ENCODE measurements at places on chromosomes 16 and 17.

DNA sequence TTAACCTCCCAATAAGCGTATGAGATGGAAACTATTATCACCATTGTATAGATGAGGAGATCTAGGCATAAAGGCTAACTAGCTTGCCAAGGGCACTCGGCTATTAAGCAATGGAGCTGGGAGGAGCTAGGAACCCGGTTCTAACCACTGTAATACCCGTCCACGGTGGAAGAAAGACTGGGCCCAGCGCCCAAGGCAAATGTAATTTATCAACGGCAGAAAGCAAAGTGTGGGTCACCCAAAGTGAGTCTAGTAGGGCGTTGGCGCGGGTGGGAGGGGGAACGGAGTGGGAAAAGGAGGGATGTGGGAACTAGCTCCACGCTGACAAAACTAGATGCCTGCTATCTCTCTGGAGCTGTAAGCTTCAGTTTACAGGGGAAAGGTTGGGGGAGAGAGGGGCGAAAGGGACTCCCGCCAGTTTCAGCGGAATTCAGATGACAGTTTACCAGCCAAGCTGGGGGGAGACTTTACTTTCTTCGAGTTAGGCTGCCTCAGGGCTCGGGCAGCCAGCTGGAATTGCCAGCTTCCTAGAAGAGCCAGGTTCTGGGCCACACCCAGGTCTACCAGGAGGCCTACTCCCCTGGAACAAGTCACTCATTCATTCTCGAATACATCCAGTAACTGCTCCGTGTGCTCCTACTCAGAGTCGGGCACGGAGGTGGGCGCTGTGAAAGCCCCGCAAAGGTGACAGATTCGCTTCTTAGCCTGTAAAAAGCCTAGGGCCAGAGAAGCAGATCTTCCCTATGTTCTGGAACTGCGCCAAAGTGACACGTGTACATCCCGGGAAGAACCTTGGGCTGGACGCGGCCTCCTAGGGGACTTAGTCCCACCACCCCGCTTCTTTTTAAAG lies 837 bp downstream of the LRRC59 start:
- DNase-seq, result peak; percentile 41

- no peak for DNase-seq
Measured at GRCh38 chr16:11946433-11946832, 4.6 kb upstream of the NPIPB2 start.

DNA sequence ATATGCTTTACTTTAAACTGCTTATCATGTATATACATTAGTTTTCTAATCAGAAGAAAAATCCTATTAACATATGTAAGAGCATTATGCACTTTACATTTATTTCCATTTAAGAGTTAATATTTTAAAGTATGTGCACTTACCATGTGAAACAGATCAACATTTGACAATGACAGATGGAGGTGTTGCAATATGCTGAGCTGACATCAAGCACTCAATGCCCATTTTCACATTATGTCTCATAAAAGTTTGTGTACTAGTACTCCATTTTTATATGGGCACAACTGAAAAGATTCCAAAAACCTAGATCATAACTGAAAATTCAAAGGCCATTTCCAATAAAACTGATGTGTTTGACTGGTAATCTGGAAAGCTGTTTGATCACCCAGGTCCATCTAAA lies 420.9 kb upstream of the SOX9 start:
- DNase-seq, result no peak

- no peak for DNase-seq
Measured at GRCh38 chr16:29912087-29912486, 11.8 kb downstream of the ASPHD1 start.

DNA sequence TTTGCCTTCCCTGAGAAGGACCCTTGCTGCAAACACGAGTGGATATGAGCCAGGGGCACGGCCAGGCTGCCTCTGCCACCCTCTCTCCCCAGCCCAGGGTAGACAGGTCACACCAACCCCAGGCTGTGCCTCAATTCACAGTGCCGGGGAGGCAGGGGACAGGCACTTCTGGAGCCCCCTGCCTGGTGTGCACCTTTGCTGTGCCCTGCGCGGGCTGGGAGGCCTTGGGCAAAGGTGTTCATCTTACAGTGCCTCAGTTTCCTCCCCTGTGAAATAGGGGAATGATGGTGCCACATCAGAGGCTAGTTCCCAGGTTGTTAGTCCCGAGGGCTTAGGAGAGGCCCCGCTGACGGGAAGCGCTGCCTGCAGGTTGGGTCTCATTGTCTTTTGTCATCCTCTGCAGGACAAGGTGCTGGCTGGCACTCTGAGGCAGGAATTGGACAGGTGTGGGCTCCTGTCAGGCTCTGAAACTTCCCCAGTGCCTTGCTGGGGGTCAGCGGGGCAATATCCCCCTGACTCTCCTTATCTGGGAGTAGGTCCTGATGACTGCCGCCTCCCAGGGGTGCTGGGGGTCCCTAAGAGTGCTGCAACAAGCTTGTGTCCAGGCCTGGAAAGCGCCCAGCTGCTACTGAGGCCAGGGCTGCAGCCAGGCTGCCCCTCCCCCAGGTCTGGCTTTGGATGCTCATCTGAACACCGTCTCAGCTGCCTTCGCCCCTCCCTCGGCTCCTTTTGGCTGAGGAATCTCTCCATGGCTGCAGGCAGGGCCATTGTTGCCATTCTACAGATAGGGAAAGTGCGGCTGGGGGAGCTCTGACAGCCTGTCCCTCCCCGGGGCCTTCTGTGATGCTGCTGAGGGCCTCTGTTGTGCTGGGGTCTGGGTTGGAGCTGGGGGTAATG lies 3.1 kb downstream of the PRSS21 start:
- no peak for DNase-seq

- DNase-seq, result no peak
Measured at GRCh38 chr16:83233153-83233552, 574.6 kb upstream of the HSBP1 start.

DNA sequence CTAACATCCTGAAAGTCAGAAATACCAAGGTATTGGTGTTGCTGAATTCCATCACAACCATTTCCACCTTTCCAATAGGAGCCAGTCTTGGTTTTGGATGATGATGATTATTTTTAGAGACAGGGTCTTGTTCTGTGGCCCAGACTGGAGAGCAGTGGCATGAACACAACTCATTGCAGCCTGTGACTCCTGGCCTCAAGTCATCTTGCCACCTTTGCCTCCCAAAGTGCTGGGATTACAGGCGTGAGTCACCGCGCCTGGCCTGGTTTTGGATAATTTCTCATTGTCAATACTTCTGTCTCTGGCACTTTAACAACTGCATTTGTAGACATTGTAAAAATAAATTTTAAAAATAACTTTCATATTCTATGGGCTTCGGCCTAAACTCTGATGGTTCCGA lies 22.6 kb downstream of the STAT5B start:
- no peak for DNase-seq

GRCh38 chr17:19867079-19867328 lies 732 bp downstream of the ULK2 start:
- peak; percentile 45 for DNase-seq

DNA sequence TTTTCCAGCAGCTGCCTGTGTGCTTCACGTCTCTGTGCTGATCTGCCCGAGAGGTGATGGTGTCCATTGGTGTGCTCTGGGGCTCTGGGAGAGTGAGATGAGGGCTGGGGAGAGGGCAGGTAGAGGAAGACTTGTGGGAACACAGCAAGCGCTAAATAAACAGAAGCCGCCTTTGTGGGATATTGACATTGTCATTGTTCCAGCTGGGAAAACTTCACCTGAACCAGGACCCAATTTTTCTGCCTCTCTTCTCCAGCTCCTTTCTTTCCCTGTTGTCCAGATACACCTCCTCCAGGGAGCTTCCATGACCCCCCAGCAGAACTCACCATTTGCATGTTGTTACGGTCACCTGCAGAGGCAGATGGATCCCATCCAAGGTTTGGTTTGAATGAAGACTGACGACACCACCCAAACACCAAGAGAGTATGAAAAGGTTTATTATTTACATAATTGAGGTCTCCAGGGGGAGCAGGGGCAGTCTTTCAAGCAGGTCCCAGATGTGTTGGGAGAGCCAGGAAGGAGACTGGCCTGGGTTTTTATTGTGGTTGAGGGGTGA lies 3.6 kb upstream of the ITGA3 start:
- DNase-seq, result no peak

GRCh38 chr16:77739559-77739892 lies 17.2 kb downstream of the NUDT7 start:
- DNase-seq, result no peak

DNA sequence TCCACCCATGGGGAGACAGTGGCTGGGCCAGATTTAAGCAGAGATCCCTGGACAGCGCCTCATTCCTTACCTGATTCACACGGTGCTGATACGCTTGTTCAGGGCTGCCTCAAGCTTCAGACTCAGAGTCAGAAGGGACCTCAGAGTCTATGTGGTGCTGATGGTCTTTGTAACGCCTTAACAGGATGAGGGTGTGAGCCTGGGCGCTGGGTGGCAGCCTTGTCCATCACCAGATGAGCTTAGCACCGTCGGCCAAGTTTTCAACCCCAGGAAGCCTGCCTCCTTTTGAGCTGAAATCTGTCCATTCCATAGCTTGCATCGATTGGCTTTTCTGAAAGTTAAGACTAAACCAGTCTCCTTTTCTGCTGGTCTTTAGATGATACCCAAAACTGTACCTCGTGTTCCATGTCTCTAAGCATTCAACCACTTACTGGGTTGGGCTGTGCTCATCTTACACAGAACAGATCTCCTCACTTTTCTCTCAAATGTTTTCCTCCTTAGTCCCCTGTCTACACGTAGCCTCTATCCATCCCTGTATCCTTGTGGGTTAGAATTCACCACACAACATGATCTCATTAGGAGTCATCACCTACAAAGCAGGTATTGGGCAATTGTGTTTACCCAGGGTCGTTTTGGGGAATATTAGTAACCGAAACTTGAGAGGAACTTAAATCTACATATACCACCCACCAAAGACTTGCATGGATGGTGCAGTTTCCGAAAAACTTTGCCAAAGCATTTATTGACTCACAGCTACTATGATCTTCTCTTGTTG lies 573.4 kb downstream of the CDH13 start:
- no peak for DNase-seq

DNA sequence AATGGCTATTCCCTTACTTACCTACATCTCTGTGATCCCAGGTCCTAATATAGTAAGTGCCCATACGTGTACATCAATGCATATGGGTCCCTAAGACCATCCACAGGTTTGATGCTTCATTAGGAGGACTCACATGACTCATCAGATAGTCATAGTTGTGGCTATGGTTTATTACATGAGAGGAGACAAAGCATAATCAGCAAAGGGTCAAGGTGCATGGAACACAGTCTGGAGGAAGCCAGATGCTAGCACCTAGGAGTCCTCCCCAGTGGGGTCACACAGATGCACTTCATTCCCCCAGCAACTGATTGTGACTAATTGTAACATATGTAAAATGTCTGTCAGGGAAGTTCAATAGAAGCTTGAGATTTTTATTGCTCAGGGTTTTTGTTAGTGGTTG lies 42.8 kb downstream of the PHKB start:
- DNase-seq, result no peak

- DNase-seq, result no peak
Measured at GRCh38 chr16:68866933-68867332, 23.6 kb downstream of the TANGO6 start.

GRCh38 chr17:75820094-75821080 lies 23.8 kb downstream of the UNC13D start:
- DNase-seq, result no peak

GRCh38 chr16:21150375-21151001 lies at the start of gene DNAH3:
DNAH3 (minus strand) TSS chr16:21150846; CDS start chr16:21150319, 527 bp downstream.
- peak; percentile 51 for DNase-seq

DNA sequence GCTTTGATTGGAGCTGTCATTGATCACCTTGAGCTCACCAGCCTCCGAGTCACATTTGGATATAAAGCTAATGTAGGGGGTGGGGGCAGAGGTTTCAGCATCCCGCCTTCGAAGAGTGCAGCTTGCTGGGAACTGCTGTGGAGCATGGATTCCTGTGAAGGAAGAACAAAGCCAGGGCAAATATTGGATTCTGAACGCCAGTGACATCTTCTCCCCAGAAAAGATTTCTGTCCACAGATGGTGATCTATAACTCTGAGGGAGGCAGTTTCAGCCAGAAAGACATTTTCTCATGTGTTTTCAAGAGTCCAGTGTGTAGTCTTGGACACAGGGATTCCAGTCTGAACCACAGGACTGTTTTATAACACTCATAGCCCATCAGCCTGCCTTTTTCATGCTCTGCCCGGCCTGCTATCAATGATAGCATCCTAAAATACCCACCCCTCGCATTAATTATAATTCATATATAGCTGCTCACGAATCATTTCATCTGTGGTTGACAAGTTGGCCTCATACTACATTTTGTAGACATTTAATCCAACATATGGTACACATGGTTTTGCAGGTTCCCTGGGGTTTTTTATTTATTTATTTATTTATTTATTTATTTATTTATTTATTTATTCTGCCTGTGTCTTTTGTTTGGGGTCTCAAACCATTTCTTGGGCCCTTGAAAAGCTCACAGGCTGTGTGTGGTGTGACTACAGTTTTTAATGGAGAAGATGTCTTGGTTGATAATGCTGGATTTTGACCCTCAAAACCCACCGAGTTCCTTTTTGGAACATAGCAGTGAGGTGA lies 47.1 kb upstream of the SALL1 start:
- no peak for DNase-seq

DNA sequence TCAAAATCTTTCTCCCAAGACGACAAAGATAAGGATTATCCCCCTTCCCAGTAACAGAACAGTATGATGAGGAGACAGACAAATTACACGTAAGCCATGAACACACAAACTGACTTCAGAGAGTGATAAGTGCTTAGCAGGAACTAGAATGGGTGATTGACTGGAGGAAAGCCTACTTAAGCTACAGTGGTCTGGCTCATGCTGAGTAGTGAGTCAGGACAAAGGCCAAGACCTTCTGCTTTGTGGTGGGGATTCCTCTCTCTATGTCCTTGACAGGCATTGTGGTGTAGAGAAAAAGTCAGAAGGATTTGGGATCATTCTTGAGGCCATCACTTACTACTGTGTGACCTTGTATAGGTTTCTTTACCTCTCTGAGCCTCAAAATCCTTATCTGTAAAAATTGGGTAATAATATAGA lies 381.9 kb upstream of the CCL2 start:
- DNase-seq, result no peak

DNA sequence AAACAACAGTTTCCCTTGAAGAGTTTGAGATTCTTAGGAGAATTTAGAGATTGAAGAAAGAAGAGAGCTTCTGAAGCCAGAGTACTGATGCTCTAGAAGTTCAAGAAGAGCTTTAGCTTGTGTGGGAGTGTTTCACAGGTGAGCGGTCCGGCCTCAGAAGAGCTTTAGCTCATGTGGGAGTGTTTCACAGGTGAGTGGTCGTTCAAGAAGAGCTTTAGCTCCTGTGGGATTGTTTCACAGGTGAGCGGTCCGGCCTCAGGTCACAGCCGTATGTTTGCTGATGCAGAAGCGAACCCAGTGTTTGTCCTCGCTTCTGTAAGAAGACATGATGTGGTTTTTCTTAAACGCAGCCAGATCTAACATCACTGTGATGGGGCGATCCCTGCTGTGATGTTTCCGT lies 76.4 kb downstream of the SEC14L1 start:
- no peak for DNase-seq

GRCh38 chr16:23318639-23319038 lies 16.5 kb downstream of the SCNN1B start:
- DNase-seq, result no peak

GRCh38 chr16:2827374-2827791 lies 2.7 kb upstream of the ZG16B start:
- no peak for DNase-seq

GRCh38 chr16:1983544-1984346 lies at the start of gene GFER:
GFER (plus strand) TSS chr16:1984193; CDS start chr16:1984219, 26 bp downstream.
- peak; percentile 89 for DNase-seq

GRCh38 chr16:87033021-87033471 lies 284.1 kb downstream of the C16orf95 start:
- DNase-seq, result no peak

Measured in inflammatory macrophage treated with lipopolysaccharide for 1 hour (primary cell).